ENCODE measurements at places on chromosomes 5 and 9. TPM values are rescaled to one million over a fixed set of nuclear protein-coding genes. Genes with fewer than 3 reads are reported as not detected.
A peak's percentile ranks its signal among the peaks of the same experiment; 100 is the strongest.

The PTGER4 gene
- 8.1 TPM for total RNA-seq

The TRIM14 gene
- total RNA-seq = 2.9 TPM

GRCh38 chr9:127977884-127978647 is 2.7 kb downstream of the EEIG1 start:
- H3K27ac ChIP-seq = peak overlapping the region; percentile 91
- H3K4me3 ChIP-seq = peak overlapping the region; percentile 91
- H3K36me3 ChIP-seq = no peaks in the 10 kb centered on the region
- peaks cover 66% of the 10 kb centered on the region for H3K4me1 ChIP-seq
- no peaks in the 10 kb centered on the region for H3K27me3 ChIP-seq
- DNase-seq = peak; percentile 81

DNA sequence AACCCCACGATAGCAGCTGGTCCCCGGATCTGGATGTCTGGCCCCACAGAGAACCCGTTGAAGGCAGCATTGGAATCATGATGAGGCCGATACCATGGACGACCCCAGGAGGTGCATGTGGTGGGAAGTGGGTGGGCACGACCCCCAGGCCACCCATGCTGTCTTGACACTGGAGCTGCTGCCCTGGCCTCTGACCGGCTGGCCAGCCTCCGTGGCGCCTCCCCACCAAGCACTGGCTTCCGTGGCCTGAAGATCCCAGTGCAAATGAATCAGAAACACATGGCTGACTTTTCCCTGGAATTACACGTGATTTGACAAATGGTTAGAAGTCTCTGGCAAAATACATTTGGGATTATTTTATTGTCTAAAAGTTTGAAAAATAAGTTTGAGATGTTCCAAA is 259.0 kb upstream of the IRX1 start:
- H3K27me3 ChIP-seq = no peaks in the 10 kb centered on the region
- H3K27ac ChIP-seq = no peak overlapping the region
- DNase-seq = no peak
- H3K36me3 ChIP-seq = no peaks in the 10 kb centered on the region
- H3K4me1 ChIP-seq = no peaks in the 10 kb centered on the region
- H3K4me3 ChIP-seq = no peak overlapping the region

GRCh38 chr5:80705216-80705769 is 50.5 kb upstream of the DHFR start:
- DNase-seq = no peak
- no peaks in the 10 kb centered on the region for H3K36me3 ChIP-seq
- H3K4me1 ChIP-seq = no peaks in the 10 kb centered on the region
- no peaks in the 10 kb centered on the region for H3K27me3 ChIP-seq
- no peak overlapping the region for H3K4me3 ChIP-seq
- no peak overlapping the region for H3K27ac ChIP-seq

- H3K27ac ChIP-seq = peak overlapping the region; percentile 76
- no peak for DNase-seq
- H3K4me1 ChIP-seq = peaks cover 33% of the 10 kb centered on the region
- H3K27me3 ChIP-seq = no peaks in the 10 kb centered on the region
Measured at GRCh38 chr5:57209316-57210040, 35.6 kb downstream of the GPBP1 start.

GRCh38 chr9:81076131-81076530 is 613.2 kb downstream of the TLE1 start:
- H3K4me3 ChIP-seq = no peak overlapping the region
- DNase-seq = no peak
- no peak overlapping the region for H3K27ac ChIP-seq
- no peaks in the 10 kb centered on the region for H3K36me3 ChIP-seq
- no peaks in the 10 kb centered on the region for H3K27me3 ChIP-seq

- H3K4me1 ChIP-seq = no peaks in the 10 kb centered on the region
- H3K36me3 ChIP-seq = no peaks in the 10 kb centered on the region
- H3K27me3 ChIP-seq = no peaks in the 10 kb centered on the region
- no peak overlapping the region for H3K4me3 ChIP-seq
- DNase-seq = no peak
- no peak overlapping the region for H3K27ac ChIP-seq
Measured at GRCh38 chr5:35659556-35659955, 41.9 kb downstream of the SPEF2 start.

The DMRT3 gene
- not detected for total RNA-seq

DNA sequence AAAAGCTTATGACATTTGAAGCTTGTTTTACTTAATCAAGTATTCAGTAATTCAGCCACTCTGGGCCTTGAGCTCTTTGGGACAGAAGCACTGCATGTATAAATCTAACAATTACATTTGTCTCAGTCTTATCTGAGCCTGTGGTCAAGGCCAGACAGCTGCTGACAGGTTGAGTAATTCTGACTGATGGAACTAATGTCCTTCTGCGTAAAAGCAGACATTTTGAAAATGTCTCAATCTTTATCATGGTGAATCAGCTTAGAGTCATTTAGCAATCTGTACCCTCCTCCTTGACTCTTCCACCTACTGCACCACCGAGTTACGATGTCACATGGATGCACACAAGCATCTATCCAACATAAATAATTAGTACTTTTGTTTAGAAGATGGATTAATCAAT is 400.0 kb downstream of the ARRDC3 start:
- H3K27me3 ChIP-seq = no peaks in the 10 kb centered on the region
- H3K36me3 ChIP-seq = no peaks in the 10 kb centered on the region
- H3K4me3 ChIP-seq = no peak overlapping the region
- no peak for DNase-seq

- no peaks in the 10 kb centered on the region for H3K27me3 ChIP-seq
- DNase-seq = no peak
- peaks cover 26% of the 10 kb centered on the region for H3K36me3 ChIP-seq
- peak overlapping the region; percentile 54 for H3K4me3 ChIP-seq
- H3K27ac ChIP-seq = peak overlapping the region; percentile 82
Measured at GRCh38 chr9:95049761-95050160, 267.7 kb downstream of the FANCC start.

- H3K4me1 ChIP-seq = no peaks in the 10 kb centered on the region
- H3K4me3 ChIP-seq = no peak overlapping the region
- H3K27me3 ChIP-seq = no peaks in the 10 kb centered on the region
Measured at GRCh38 chr5:124557761-124558160, 188.7 kb downstream of the ZNF608 start.

The NUTM2G gene
- not detected for total RNA-seq

The GRIA1 gene
- total RNA-seq = 0.64 TPM
